ENCODE measurements at places on chromosomes 1 and 21.
A peak's percentile ranks its signal among the peaks of the same experiment; 100 is the strongest.

GRCh38 chr1:66787641-66788040 is 13.4 kb downstream of the INSL5 start:
- no peak for DNase-seq

DNA sequence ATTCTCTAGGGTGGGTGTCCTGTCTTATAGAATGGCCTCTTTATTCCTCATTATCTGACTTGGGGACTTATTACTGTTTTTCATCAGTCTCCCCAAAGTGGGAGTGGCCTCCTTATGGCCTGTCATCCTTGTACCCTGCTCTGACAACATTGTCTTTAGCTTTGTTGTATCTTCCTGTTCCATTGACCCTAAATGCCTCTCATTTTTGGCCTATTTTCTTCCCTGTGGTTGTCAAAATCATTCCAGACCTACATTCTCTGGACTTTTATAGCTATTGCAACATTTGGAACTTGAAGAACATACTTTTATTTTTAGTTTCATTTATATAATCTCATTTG is 9.7 kb downstream of the SFT2D2 start:
- DNase-seq: no peak

- DNase-seq: no peak
Observed at GRCh38 chr1:231217056-231217455, 24.0 kb upstream of the GNPAT start.

- DNase-seq: no peak
Observed at GRCh38 chr1:40958210-40958609, 21.3 kb upstream of the CTPS1 start.

DNA sequence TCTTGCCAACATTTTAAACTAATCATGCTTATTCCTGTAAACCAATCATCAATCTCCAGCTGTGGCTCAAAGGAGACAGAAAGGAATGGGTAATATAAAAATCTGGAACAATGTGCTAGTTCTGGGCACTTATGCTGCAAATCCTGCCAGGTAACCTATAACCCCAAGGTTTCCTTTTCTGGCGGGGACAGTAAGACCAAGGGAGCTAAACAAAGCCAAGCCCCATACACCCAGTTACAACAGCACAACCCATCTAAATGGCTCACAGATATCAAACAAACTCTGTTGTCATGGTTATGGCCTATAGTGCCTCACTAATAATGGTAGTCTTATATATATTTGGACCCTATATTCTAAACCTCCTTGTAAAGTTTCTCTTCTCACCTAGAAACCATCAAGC is 36.9 kb upstream of the CTBS start:
- DNase-seq: no peak

- no peak for DNase-seq
Observed at GRCh38 chr1:230099465-230099864, 32.4 kb downstream of the GALNT2 start.

- DNase-seq: peak; percentile 79
Observed at GRCh38 chr1:208475951-208476845, 232.0 kb upstream of the PLXNA2 start.

All from tongue (tissue), 3 donors.